Stimulated activated CD8-positive, alpha-beta memory T cell treated with anti-CD3 and anti-CD28 coated beads, Interleukin-7, amount 100 ng/mL, for 24 hours (primary cell): ENCODE measurements at places on chromosomes 12 and 14.

DNA sequence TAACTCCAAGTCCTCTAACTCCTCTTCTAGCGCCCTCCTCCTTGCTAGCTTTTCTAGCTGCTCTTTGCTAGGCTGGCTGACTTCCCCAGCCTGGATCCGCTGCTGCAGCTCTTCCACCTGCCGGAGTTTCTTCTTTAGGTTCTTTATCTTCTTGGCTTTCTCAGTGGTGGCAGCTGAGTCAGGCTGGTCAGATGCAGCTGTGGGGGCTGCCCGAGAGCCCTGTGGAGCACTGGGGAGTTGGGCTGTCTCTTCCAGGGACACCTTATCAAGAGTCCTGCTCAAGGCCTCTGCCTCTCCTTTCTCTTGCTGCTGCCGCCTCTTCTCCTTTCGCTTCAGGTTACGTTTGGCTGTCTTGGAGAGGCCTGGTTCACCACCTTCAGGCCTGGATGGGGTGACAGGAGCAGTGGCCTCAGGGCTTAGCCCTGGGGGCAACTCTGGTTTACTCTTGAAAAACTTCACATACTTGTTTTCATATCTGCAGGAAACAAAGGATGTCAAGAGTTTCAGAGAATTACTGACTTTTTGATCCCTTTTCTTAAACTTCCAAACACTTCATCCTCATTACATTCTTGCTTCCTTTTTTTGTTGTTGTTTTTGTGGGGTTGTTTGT is 25.7 kb downstream of the PYM1 start:
- DNase-seq: no peak

DNA sequence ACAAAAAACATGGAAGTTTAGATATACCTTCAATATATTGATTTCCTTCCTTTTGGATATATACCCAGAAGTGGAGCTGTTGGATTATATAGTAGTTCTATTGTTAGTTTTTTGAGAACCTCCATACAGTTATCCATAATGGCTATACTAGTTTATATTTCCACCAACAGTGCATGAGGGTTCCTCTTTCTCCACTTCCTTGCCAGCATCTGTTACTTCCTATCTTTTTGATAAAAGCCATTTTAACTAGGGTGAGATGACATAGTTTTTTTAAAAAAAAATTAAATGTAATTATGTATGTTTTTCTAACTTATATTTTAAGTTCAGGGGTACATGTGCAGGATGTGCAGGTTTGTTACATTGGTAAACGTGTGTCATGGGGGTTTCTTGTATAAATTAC is 10.0 kb upstream of the SLC38A4 start:
- no peak for DNase-seq

GRCh38 chr14:72172597-72172996 is 240.4 kb downstream of the RGS6 start:
- no peak for DNase-seq

- DNase-seq: no peak
Measured at GRCh38 chr12:11722071-11722470, 72.6 kb downstream of the ETV6 start.

DNA sequence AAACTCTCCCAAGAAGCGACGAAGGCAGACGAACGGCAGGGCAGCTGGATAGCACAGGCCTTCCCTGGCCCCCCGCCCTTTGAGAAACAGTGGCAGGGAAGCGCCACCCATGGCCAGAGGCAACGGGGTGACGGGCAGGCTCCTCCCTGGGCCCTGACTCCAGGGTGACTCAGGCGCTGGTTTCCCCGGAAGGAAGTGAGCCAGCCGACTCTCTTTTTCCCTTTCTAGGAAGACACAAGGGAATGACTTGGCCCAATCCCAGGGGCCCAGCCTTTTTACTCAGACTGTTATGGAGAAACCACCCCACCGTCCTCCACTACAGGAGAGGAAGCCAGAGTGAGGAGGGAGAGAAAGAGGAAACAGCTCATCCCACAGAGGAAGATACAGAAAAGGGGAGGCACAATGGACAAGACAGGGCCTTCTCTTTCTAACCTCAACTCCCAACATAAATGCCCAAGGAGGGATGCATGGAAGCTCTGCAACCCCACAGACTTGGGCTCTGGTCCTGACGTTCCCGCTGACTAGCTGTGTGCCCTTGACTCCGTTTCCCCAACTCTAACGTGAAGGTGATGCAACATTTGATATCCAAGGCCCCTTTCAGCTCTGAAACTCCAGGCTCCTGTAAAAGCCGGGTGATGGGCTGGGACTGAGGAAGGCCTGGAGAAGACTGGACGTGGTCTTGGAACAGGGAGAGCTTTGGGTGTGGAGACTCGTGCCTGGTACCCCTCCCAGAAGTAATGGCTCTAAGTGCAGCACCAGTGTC is 27.9 kb downstream of the ACTN1 start:
- DNase-seq: no peak

GRCh38 chr12:57476993-57477709 is 2.5 kb downstream of the ARHGAP9 start:
- DNase-seq: no peak

GRCh38 chr14:29240066-29240465 is 473.5 kb downstream of the FOXG1 start:
- no peak for DNase-seq

GRCh38 chr14:95314609-95315008 is 5.1 kb downstream of the CLMN start:
- DNase-seq: no peak

GRCh38 chr14:67722293-67722692 is 20.6 kb downstream of the RDH12 start:
- DNase-seq: no peak

GRCh38 chr14:74855945-74856344 is 20.0 kb downstream of the PROX2 start:
- no peak for DNase-seq

DNA sequence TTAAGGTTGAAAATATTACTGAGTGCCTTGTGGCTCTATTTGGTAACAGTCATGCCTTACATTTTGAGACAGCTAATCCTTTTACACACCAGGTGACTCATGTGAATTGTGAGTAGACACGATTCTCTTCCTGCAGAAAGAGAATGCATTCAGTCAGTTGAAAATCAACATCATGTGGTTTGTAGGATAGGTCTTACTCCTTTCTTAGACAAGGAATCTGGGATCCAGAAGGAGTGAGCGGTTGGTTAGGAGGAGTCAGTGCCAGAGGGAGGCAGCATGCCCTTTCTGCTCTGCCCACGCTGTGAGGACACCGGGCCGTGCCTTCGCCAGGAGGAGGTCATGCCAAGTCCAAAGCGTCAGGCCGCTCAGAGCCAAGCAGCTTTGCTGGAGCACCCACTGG is 47.6 kb downstream of the TRAF3 start:
- no peak for DNase-seq

- no peak for DNase-seq
Measured at GRCh38 chr12:66149702-66150398, 19.3 kb upstream of the LLPH start.

DNA sequence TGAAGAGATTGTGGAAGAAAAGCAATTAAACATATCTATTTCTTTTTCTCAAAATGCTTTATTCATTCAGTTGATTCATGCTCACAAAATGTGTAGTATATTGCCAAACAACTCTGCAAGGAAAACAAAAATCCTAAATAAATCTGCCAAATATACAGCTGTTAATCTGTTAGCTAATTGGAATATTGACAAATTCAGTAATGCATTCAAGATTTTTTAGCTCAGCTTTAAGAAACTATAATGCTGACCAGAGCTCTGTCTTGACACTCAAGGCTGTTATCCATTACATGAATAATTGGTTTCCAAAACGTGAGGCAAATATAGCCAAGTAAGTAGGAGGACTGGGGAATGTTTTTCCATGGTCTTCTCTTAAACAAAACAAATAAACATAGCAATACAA is 146.8 kb downstream of the TMTC2 start:
- DNase-seq: no peak

GRCh38 chr14:37579274-37579673 is 15.8 kb downstream of the FOXA1 start:
- no peak for DNase-seq

GRCh38 chr14:49134940-49135339 is 451.2 kb downstream of the RPS29 start:
- no peak for DNase-seq

DNA sequence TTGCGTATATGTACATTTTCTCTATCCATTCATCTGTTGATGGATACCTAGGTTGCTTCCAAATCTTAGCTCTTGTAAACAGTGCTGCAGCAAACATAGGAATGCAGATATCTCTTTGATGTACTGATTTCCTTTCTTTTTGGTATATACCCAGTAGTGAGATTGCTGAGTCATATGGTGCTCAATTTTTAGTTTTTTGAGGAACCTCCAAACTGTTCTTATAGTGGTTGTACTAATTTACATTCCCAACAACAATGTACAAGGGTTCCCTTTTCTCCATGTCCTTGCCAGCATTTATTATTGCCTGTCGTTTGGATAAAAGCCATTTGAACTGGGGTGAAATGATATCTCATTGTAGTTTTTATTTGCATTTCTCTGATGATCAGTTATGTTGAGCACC is 44.3 kb downstream of the PELI2 start:
- no peak for DNase-seq

DNA sequence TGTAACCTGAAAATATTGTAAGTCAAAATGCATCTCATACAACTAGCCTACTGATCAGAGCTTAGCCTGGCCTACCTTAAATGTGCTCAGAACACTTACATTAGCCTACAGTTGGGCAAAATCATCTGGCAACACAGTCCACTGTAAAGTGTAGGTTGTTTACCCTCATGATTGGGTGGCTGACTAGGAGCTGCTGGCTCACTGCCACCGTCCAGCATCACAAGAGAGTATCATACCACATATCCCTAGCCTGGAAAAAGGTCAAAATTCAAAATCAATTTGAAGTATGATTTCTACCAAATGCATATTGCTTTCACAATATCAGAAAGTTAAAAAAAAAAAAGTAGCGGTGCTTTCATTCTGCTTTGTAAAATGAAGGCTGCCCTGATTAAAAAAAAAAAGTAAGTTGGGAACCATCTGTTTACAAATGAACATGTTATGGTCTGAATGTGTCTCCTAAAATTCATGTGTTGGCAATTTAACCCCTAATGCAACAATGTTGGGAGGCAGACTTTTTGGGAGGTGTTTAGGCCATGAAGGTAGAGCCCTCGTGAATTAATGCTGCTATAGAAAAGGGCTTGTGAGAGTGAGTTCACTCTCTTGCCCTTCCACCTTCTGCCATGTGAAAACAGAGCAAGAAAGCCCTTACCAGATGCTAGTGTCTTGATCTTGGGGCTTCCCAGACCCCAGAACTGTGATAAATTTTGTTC is 211.8 kb downstream of the PPM1H start:
- no peak for DNase-seq

GRCh38 chr12:6828781-6829535 is 751 bp downstream of the P3H3 start:
- no peak for DNase-seq

DNA sequence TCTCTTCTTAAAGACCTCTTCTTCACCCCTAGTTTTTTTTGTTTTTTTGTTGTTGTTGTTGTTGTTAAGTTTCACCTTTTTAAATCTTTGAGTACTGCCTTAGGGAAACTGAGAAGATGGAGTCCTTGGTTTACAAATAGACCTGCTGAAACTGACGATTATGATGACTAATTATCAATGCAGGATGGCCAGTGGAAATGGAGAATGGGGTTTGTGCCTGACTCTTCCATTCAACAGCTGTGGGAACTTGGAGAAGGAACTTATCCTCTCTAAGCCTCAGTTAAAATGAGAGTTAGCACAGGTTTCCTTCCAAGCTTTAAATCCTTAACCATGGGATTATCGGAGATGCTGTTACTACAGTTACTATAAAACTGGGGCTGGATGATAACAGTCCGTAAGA is 66.7 kb upstream of the PNMA1 start:
- DNase-seq: no peak

DNA sequence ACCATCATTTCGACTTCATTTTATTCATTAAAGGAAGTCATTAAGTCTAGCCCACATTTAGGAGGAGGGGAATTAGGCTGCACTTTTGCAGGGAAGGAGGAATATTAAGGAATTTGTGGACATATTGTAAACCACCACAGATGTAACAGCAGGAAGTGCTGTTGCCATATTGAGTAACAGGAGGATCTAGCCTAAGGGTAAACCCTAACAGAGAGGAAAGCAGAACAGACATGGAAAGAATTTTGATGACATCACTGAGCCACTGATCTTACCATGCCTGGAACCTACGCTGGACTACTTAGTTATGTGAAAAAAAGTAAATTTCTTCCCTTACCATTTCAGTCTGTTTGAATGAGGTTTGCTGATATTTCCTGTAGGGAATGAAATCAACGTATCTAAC is 100.7 kb upstream of the ATF7IP start:
- no peak for DNase-seq

- DNase-seq: no peak
Measured at GRCh38 chr14:50057331-50057730, 59.0 kb downstream of the VCPKMT start.

DNA sequence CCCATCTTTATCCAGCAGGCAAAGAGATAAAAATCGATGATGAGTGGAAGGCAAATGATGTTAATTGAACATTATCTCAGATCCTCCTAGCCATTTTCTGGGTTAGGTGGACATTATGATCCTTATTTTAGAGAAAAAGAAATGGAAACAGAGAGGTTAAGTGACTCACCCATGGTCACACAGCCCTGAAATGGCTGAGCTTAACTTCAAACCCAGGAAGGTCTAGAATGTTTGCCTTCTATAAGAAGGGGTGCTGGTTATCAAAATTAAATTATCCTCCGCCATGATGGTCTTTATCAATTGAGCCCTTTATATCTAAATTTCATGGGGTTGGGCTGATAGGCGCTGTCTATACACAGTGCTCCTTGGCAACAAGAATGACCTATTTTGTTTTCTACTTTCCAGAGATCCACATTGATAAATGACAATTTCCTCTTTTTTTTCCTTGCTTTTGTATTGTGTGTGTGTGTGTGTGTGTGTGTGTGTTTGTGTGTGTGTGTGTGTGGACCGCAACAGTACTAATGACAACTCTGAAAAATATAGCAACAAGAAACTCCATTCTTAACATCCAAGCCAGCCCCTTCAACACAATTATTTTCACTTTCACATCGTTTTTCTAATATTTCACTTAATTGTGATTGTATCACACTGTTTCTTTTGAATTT is 571.9 kb downstream of the VRK1 start:
- DNase-seq: no peak

- no peak for DNase-seq
Measured at GRCh38 chr14:67515386-67516079, 17.6 kb upstream of the PLEKHH1 start.
